RPMI7951 (cell line): ENCODE measurements at places on chromosomes 7 and 10.

DNA sequence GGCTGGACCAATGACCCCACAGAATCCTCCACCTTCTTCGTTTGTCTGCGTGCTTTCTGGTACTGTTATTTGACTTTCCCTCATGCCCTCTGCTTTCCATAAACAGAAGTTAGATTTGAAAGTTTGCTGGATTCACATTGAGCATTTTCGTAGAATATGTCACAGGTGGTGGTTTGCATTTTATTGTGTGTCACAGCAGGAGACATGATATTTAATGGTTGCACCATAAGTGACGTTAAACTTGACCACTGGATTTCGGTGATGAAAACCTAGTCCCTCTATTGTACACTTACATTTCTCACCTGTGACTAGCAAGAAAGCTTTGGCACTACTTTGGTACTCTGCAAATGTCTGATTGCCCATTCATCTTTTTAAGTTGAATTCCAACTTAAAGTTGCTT, 15.2 kb upstream of the MKX start:
- no peak for DNase-seq

DNA sequence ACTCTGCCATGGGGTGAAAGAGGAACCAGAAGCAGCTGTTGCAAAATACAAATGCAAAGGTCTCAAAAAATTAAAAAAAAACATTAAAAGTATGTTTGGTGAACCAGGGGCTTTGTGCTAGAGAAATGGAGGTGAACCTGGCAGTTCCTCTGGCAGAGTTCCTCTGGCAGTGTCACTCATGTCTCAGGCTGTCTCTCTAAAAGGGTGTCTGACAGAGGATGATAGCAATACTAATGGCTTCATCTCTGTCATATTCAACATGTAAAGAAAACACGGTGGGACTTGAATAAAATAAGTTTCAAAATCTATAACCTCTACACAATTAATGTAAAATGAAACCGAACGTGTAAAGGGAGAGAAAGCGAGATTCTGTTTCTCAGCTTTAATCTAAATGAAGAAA, 375.7 kb upstream of the VWC2 start:
- DNase-seq: no peak

GRCh38 chr10:103635580-103635979, 142.1 kb downstream of the NEURL1 start:
- no peak for DNase-seq

- no peak for DNase-seq
Measured at GRCh38 chr7:92963566-92963965, 127.2 kb upstream of the CDK6 start.

GRCh38 chr7:75650062-75650461, 88.7 kb downstream of the HIP1 start:
- peak; percentile 15 for DNase-seq

DNA sequence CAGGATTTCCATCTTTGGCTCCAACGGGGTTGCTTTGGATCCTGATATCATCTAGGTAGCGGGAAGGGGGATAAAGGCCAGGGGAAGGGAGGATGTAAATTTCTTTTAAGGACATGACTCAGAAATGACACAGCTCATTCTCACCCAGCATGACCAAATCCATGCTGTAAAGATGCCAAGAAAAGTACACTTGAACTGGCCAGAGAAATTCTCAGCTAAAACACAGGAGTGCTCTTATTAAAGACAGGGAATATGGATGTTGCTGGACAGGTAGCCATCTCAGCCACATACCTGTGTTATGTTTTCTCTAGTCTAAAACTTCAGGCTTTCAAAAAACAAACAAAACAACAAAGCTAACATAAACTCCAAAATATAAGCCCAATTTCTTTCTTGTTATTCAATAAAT, 68.3 kb downstream of the NAMPT start:
- DNase-seq: peak; percentile 99

DNA sequence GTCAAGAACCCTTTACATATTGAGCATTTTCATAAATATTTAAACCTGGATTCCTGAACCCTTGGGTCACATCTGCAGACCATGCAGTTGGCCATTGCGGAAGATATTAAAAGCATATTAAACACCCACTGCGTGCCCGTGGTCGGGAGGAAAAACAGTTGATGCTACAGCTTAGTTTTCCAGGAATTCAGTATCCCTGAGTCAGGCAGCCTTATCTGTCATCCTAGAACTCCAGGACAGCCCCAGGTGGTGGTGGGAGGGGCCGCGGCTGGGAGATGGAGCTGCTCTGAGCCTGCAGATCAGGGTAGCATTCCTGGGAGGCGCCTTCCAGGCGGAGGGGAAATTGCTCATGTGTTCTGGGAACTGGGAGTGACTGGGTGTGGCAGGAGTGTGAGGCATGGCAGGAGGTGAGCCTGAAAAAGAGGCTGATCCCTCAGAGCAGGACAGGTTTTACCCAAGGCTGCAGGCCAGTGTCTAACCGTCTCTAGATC, 222.9 kb upstream of the SH2B2 start:
- DNase-seq: peak; percentile 15

DNA sequence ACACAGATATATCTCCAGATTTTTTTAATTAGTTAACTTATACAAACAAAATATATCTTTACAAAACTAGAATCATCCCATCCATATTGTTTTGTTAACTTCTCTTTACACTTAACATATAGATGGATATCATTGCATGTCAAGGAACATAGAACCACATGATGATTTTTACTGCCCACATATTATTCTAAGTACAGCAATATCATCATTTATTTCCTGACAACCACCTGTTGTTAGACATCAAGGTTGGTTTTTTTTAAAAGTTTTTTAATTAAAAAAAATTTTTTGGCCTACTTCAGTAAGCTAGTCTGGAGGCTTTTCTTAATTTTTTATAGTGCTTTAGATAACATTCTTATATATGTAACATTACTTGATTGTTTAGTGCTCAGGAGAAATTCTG, 38.9 kb upstream of the BAMBI start:
- no peak for DNase-seq

- peak; percentile 19 for DNase-seq
Measured at GRCh38 chr7:18475488-18475887, 20.1 kb upstream of the HDAC9 start.

GRCh38 chr7:115561335-115562110, 469.0 kb downstream of the TFEC start:
- no peak for DNase-seq

GRCh38 chr7:83065714-83066113, 97.0 kb downstream of the PCLO start:
- no peak for DNase-seq

DNA sequence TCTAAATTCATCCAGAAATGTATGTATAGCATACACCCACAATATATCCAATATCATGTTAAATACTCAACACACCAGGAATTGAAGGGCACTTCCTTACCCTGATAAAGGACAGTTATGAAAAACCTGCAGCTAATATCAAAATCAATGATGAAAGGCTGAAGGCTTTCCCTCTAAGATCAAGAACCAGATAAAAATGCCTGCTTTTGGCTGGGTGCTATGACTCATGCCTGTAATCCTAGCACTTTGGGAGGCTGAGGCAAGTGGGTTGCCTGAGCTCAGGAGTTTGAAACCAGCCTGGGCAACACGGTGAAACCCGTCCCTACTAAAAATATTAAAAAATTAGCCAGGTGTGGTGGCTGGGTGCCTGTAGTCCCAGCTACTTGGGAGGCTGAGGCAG, 21.6 kb upstream of the UPP1 start:
- DNase-seq: peak; percentile 58
